ENCODE measurements at places on chromosomes 5 and 9. TPM values are rescaled to one million over a fixed set of nuclear protein-coding genes. Genes with fewer than 3 reads are reported as not detected.

- H3K4me3 ChIP-seq = no peak overlapping the region
- no peaks in the 10 kb centered on the region for H3K36me3 ChIP-seq
- no peak overlapping the region for H3K27ac ChIP-seq
Measured at GRCh38 chr9:112764837-112765236, 14.3 kb downstream of the SNX30 start.

GRCh38 chr5:100469767-100470166 lies 65.4 kb upstream of the FAM174A start:
- DNase-seq = no peak
- no peak overlapping the region for H3K27ac ChIP-seq
- no peaks in the 10 kb centered on the region for H3K36me3 ChIP-seq
- no peaks in the 10 kb centered on the region for H3K27me3 ChIP-seq

DNA sequence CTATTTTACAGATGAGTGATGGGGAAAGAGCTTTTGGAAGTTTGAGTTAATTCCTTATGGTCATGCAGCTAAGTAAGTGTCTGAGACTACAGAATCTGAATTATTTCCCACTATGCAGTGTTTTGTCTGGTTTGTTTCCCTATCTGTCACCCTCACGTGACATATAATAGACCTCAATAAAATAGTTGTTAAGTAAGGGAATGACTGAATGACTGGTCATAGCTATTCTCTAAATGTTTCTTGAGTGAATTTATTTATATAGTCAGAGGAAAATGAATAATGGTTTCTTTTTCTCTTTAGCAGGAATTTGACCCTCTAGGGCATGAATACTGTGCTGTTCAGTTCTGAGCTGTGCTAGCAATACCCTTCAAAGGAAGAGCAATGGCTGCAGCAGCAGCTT lies 10.3 kb downstream of the TRIM32 start:
- H3K27me3 ChIP-seq = no peaks in the 10 kb centered on the region
- DNase-seq = no peak
- H3K27ac ChIP-seq = no peak overlapping the region
- H3K4me1 ChIP-seq = no peaks in the 10 kb centered on the region
- peaks cover 34% of the 10 kb centered on the region for H3K36me3 ChIP-seq
- no peak overlapping the region for H3K4me3 ChIP-seq

- no peaks in the 10 kb centered on the region for H3K27me3 ChIP-seq
- H3K27ac ChIP-seq = no peak overlapping the region
- no peaks in the 10 kb centered on the region for H3K36me3 ChIP-seq
- no peak for DNase-seq
- no peak overlapping the region for H3K4me3 ChIP-seq
- H3K4me1 ChIP-seq = no peaks in the 10 kb centered on the region
Measured at GRCh38 chr5:137040024-137040423, 459.1 kb downstream of the SPOCK1 start.

DNA sequence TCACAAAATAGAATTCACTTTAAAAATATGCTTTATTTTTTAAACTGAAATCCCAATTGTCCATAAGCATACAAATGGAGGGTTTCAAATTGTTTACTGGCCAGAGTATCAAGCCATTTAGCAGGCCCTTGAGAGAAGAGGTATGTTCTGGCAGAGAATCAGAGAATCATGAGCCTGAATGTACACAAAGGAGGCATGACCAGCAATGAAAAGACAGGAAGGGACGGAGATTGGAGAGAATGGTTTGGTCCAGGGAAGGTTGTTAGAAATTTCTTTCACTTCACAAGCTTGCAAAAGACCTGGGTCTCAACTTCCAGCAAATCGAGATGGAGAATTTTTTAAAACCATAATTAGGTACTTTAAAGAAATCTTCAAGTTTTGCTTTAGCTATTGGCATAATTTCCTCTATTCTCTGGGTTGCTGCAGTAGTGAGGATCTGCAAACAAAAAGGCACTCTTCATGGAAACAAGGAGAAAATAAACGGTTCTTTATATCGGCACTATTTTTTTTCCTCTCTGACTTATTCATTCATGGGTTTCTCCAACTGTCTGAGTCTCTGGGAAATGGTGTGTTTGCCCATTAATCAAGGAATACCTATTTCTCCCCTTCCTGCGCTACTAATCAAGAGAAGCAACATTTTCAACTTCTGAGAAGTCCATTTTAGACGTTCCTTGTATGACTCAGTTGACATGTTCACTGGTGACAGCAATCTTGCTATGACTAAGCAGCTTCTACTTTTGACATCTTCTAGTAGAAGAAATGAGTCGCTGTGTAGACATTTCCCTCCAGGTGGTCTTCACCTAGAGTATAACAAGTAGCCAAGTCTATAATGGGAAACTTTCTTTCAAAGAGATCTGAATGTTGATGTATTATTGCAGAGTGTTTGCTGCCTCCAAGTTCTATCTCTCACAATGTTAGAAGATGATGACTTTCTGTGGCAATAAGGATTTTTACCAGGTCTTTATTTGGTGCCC lies 23.1 kb upstream of the ERCC6L2 start:
- no peaks in the 10 kb centered on the region for H3K36me3 ChIP-seq
- no peak for DNase-seq
- H3K4me1 ChIP-seq = no peaks in the 10 kb centered on the region
- no peak overlapping the region for H3K27ac ChIP-seq
- no peaks in the 10 kb centered on the region for H3K27me3 ChIP-seq

GRCh38 chr5:153903321-153903720 lies 135.4 kb downstream of the FAM114A2 start:
- H3K4me3 ChIP-seq = no peak overlapping the region
- H3K4me1 ChIP-seq = no peaks in the 10 kb centered on the region
- no peaks in the 10 kb centered on the region for H3K36me3 ChIP-seq
- H3K27me3 ChIP-seq = no peaks in the 10 kb centered on the region
- H3K27ac ChIP-seq = no peak overlapping the region

DNA sequence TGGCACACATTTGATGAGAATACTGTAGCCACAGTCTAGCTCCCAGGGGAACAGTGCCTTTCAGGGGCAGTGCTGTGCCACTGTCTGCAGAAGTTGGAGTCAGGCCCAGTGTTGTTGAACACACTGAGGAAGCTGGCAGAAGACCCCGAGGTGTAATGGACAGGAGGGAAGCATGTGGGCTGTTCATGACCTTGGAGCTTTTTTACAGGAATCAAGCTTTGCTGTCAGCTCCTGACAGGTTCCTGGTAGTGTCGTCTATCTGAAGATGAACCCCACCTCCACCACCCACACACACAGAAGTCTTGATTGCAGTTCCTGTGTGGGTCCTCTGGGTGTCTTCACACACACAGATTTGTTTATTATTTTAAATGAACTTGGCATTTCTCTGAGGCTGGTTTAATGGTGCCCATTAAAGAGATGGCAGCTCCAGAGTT lies 40.3 kb upstream of the TNFAIP8 start:
- no peak for DNase-seq
- H3K36me3 ChIP-seq = no peaks in the 10 kb centered on the region
- H3K4me3 ChIP-seq = no peak overlapping the region
- no peaks in the 10 kb centered on the region for H3K4me1 ChIP-seq
- H3K27ac ChIP-seq = peak overlapping the region; percentile 54

DNA sequence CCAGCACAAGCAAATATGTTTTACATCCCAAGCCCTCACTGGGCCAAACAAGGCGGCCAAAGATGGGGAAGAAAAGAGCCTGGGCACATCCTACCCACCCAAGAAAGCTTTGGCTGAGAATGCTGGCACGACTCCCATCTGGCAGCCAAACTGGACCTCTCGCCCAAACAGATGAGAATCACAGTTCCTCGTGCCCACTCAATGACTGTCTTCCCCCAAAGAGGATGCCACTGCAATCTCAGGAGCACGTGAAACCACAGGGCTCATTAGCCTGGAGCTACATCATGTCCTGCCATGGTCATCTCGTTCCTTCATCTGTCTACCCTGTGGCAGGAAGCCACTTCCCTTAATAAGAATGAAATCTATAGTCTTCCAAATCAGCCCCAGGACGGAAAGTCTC lies 536.8 kb downstream of the BNC2 start:
- H3K27me3 ChIP-seq = no peaks in the 10 kb centered on the region
- no peaks in the 10 kb centered on the region for H3K36me3 ChIP-seq
- DNase-seq = no peak
- no peaks in the 10 kb centered on the region for H3K4me1 ChIP-seq

DNA sequence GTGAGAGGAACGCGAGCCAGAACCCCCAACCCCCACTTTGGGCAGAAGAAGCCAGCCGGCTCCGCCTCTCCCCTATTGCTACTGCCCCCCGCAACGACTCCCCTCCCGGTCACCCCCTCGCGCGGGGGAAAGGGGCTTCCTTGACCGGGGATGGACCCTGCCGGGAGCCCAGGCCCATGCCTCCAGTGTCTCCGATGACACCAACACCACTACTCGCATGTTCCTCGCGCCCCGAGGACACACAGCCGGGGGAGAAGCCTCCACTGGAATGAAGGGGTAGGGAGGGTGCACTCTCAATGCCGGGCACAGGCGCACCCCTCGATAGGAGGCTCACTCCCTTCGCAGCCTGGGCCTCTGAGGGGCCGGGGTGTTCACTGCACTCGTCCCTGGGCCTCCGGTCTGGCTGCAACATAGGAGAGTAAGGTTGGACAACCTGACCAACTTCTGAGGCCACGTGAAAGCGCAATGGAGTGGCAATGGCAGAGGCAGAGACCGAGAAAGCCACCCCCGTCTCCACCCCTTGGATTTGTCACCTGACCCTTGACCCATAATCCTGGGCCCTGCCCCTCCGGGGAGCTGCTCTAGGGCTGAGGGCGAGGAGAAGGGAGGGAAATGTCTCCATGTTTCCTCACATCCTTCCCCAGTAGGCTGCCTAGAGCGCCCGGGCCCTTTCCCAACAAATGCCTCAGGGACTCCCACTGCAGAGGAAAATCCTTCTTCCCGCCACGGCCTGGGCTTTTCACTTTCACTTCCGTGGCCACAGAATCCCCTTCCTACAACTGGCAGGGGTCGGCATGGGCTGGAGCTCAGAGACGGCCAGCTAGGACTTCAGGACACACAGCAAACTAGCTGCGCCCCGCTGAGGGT lies 1.1 kb upstream of the CNTFR start:
- H3K27ac ChIP-seq = no peak overlapping the region
- H3K36me3 ChIP-seq = no peaks in the 10 kb centered on the region
- peaks cover 52% of the 10 kb centered on the region for H3K4me1 ChIP-seq
- peak; percentile 33 for DNase-seq
- H3K4me3 ChIP-seq = peak overlapping the region; percentile 53
- H3K27me3 ChIP-seq = peaks cover 42% of the 10 kb centered on the region

- H3K27ac ChIP-seq = no peak overlapping the region
- DNase-seq = no peak
- H3K27me3 ChIP-seq = no peaks in the 10 kb centered on the region
- peaks cover 6% of the 10 kb centered on the region for H3K4me1 ChIP-seq
Measured at GRCh38 chr9:33837138-33837537, 20.2 kb downstream of the UBE2R2 start.

GRCh38 chr9:108724652-108725051 lies 131.1 kb downstream of the ACTL7B start:
- H3K4me1 ChIP-seq = no peaks in the 10 kb centered on the region
- no peak for DNase-seq
- no peak overlapping the region for H3K27ac ChIP-seq
- no peaks in the 10 kb centered on the region for H3K36me3 ChIP-seq
- H3K4me3 ChIP-seq = no peak overlapping the region

DNA sequence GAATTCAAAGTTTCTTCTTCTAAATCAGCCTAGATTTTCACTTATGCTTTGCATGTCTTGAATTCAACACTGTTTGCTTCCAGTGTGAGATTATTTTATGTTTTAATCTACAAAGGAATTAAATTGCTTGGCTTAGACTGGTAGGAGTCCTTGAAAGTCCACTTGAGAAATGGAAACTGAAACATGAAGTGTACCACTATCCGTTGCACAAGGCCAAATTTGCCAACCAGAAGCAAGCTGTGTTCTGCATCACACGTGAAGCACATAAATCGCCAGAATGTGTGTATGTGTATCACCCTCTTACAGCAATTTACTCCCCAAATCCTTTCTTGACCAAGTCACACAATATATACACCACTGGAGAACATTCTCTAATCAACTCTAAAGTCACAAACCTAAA lies 10.3 kb downstream of the SEMA6A start:
- no peaks in the 10 kb centered on the region for H3K36me3 ChIP-seq
- H3K4me3 ChIP-seq = no peak overlapping the region
- no peak overlapping the region for H3K27ac ChIP-seq
- no peak for DNase-seq

Gene PHF2
- 22.4 TPM for total RNA-seq

Gene PCDHB2
- total RNA-seq = 3.4 TPM

Gene FOXD4L6
- not detected for total RNA-seq

Gene SLU7
- 41.6 TPM for total RNA-seq

Gene ANKRD18A
- total RNA-seq = 0.20 TPM

Gene PCA3
- total RNA-seq = not detected

Gene RALGPS1
- 9.7 TPM for total RNA-seq

Gene EMB
- 4.2 TPM for total RNA-seq
